KBM-7 (cell line): ENCODE measurements at places on chromosomes 7 and 10.

- DNase-seq = peak; percentile 87
Observed at GRCh38 chr10:73920089-73920488, 9.2 kb downstream of the PLAU start.

- DNase-seq = no peak
Observed at GRCh38 chr10:70475661-70476060, 2.9 kb upstream of the PALD1 start.

- DNase-seq = peak; percentile 19
Observed at GRCh38 chr10:78700413-78700812, 368.4 kb upstream of the ZMIZ1 start.

GRCh38 chr7:80856769-80857168 is 62.1 kb downstream of the SEMA3C start:
- DNase-seq = no peak

DNA sequence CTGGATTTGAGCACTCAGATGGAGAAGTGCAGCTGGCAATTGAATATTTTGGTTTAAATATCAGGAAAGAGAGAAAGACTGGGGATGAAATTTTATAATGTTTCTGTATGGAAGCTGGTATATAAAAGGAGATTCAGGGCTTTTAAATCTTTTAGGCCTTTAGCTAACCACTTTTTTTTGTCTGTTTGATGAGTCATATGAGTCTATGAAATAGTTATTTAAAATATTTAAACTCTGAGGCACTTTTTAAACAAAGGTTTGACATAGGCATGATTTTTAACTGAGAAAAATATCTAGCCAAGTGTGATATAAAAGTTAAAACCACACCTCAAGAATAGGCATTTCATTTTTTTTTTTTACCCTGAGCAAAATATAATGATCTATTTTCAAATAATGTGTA is 944.3 kb downstream of the GATA3 start:
- DNase-seq = no peak

GRCh38 chr10:96092999-96093767 is 36.9 kb upstream of the ZNF518A start:
- peak; percentile 11 for DNase-seq

DNA sequence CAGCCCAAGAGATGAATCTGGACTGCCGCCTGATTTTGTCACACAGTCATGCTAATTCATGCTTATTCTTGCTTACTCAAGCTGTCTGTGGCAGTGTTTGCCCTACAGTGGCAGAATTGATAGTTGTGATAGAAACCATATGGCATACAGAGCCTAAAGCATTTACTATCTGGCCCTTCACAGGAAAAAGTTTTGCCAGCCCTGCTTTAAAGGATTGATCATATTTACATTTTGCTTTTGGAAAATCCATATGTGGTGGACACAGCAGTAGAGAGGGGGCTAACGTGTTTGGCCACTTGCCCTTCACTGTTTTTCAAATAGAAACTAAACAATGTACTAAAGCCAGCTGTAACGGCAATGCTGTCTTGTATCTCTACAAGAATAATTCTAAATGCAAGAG is 974.0 kb upstream of the GHITM start:
- no peak for DNase-seq

- DNase-seq = no peak
Observed at GRCh38 chr7:12796397-12797127, 109.1 kb downstream of the ARL4A start.

- no peak for DNase-seq
Observed at GRCh38 chr10:102661658-102662028, 17.4 kb downstream of the TRIM8 start.
